COLO829 (cell line): ENCODE measurements at places on chromosomes 4 and X.
A peak's percentile ranks its signal among the peaks of the same experiment; 100 is the strongest.

GRCh38 chr4:14138106-14138505, 510.6 kb upstream of the BOD1L1 start:
- DNase-seq = no peak

DNA sequence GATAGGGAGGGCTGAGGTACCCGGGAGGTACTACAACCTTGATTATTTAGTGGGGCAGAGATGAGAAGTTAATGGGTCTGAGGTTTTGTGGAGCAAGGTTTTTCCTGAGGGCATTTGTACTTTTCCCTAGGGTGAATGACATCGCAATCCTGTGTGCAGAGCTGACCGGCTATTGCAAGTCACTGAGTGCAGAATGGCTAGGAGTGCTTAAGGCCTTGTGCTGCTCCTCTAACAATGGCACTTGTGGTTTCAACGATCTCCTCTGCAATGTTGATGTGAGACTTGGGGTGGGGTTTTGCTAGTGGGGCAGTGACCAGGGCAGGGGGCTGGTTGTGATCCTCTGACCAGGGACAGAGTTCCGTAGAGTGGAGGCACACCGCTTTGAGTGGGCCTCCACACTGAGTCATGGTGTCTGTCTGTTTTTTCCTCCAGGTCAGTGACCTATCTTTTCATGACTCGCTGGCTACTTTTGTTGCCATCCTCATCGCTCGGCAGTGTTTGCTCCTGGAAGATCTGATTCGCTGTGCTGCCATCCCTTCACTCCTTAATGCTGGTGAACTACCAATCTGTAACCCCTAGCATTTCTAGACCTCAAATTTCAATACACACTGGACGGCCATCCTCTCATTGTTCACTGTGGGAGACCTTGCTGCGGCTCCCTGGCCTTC, 9.9 kb downstream of the MED12 start:
- DNase-seq = no peak

- no peak for DNase-seq
Observed at GRCh38 chrX:66756717-66757116, 117.8 kb upstream of the EDA2R start.

DNA sequence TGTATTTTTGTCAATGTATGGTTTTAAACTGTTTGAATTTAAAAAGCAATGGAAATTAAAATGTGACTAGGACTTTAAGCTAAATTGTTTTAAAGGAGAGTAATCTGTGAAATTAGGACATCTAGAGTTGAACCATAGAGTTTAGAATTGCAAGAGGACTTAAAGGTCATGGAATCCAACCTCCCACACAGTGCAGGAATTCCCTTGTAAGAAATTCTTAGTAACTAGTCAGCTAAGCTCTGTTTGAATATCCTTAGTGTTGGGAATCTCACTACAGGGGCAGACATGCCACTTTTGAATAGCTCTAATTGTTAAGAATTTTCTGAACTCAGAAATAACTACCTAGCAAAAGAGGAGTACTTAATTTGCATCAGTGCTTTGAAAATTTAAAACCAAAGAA, 292.9 kb downstream of the IL1RAPL1 start:
- DNase-seq = peak; percentile 14

- DNase-seq = no peak
Observed at GRCh38 chr4:71841336-71841735, 57.5 kb upstream of the GC start.

GRCh38 chr4:74541667-74542066, 96.7 kb downstream of the AREG start:
- no peak for DNase-seq

DNA sequence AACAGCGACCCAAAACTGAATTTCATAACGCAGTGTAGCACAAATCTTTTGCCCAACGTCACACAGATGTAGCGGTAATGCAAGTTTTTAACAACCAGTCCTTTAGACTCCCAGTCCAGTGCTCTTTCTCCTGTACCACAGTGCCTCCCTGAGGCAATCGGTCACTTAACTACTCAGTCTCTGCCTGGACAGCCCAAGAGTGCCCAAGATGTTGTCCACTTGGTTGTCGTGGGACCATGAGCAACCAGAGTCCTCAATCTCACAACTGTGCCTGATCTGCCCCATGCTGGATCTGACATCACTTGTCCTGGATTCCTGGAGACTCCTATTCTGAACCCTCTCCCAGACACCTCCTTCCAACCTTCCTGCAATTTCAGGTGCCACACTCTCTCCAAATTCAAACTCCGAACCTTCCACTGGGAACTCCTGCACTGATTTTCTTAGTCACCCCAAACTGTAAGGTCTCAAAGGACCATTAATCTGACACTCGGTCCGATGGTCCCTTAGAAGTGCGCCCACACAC, 702 bp downstream of the MMGT1 start:
- DNase-seq = no peak
